ENCODE measurements at places on chromosomes 16 and 17. TPM values are rescaled to one million over a fixed set of nuclear protein-coding genes. Genes with fewer than 3 reads are reported as not detected.

Gene PPL
- total RNA-seq = 24.2 TPM

DNA sequence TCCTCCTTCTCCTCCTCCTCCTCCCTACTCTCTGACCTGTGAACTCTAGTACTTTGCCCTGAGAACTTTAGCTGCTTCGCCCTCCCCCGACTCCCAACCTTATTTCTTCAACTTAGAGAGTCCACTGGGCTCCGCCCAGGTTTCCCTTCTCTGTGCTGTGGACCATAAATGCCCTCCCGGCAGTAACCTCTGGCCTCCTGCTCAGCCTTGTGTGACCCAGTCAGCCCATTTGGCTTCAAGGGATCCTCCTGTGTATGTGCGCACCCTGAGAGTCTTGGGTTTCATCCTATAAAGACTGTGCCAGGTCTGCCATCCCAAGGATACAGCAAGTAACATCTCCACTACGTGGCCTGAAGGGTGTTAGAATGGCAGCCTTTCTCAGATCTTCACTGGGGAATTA, 275.6 kb upstream of the C16orf82 start:
- DNase-seq = no peak

DNA sequence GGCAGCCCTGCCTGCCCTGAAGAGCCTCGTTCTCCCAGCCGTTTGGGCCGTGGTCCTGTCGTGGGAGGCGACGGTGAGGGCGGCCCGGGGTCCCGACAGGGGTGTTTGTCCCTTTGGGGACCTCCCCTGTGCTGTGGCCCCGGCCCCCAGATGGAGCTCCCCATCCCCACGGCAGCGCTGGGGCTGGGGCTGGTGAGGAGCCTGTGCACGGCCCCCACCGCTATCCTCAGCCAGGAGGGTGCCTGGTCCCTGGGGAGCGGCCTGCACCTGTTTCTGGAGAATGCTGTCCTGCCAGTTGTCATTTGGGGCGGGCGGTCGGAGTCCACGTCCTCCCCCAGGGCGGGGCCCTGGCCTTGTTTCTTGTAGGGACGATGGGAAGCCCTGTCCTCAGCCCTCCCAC, 6.6 kb downstream of the CAPN15 start:
- no peak for DNase-seq

DNA sequence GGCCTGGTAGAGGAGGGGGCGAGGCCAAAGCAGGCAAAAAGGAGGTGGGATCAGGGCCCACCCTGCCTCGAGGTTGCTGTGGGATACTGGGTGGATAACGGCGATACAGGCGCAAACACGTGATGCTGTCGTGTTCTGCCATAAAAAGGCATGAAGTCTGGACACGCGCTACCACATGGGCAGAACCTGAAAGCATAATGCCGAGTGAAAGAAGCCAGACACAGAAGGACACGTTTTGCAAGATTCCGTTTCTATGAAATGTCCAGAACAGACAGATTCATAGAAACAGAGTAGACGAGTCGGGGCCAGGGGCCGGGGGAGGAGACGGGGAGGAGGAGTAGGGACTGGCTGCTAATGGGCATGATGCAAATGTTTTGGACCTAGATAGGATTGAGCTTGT, 43.5 kb downstream of the ZDHHC7 start:
- DNase-seq = no peak

DNA sequence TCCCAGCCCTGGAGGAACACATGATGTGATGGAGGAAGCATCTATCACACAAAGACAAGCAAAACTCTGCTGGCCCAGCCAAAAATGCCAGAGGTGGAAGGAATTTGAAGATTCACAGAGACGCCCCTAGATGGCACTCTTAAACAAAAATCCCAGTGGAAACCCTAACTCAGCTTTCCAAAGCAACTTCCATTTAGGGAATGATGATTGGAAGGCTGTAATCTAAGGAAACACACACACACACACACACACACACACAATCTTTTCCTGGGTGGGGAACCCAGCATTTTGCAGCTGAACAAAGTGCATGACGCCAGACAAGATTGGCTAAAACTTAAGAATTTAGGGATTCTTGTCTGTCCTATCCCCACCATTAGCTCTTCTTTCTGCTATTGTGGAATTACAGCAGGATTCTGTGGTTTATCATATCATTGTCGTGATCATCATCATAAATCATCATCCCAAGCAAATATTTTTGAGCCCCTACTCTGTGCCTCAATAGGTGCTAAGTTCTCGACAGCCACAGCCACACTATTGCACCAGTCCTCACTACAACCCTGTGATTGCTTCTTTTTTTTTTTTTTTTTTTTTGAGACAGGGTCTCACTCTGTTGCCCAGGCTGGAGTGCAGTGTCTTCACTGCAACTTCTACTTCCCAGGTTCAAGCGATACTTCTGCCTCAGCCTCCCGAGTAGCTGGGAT, 1.6 kb upstream of the LDAF1 start:
- peak; percentile 96 for DNase-seq

DNA sequence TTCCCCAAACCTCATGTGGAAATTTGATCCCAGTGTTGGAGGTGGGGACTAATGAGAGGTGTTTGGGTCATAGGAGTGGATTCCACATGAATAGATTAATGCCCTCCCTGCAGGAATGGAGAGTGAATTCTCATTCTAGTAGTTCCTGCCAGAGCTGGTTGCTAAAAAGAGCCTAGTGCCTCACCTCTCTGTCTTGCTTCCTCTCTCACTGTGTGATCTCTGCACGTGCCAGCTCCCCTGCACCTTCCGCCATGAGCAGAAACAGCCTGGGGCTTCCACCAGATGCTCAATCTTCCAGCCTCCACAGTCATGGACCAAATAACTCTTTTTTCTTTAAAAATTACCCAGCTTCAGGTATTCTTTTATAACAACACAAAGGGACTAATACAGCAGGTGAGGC, 72.9 kb upstream of the CLEC3A start:
- no peak for DNase-seq

DNA sequence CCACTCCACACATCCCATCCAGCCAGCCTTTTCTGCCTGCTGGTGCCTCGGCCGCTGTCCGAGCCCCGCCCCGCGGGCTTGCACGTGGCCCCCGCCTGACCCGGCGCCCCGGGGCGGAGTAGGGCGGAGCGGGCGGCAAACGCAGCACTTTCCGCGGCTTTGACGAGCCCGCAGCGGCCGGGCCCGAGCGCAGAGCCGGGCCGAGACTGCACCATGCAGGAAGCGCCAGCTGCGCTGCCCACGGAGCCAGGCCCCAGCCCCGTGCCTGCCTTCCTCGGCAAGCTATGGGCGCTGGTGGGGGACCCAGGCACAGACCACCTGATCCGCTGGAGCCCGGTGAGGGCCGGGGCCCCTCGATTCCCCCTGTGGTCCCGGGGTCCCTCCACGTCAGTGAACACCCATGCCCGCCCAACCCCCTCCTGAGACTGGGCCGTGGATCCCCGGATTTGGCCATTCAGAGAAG, at the start of gene HSF4:
Gene HSF4, plus strand, starts transcription at position 147 of the 463 bp plus-strand sequence. Its CDS starts 67 bp downstream, at position 214.
- DNase-seq = peak; percentile 97

GRCh38 chr16:87490096-87490798, 2.6 kb downstream of the ZCCHC14 start:
- DNase-seq = peak; percentile 71

GRCh38 chr17:27569257-27569722, 61.7 kb upstream of the LGALS9 start:
- peak; percentile 78 for DNase-seq

- DNase-seq = no peak
These were observed 20.6 kb downstream of the RTN4RL1 start for GRCh38 chr17:2004435-2004952.

DNA sequence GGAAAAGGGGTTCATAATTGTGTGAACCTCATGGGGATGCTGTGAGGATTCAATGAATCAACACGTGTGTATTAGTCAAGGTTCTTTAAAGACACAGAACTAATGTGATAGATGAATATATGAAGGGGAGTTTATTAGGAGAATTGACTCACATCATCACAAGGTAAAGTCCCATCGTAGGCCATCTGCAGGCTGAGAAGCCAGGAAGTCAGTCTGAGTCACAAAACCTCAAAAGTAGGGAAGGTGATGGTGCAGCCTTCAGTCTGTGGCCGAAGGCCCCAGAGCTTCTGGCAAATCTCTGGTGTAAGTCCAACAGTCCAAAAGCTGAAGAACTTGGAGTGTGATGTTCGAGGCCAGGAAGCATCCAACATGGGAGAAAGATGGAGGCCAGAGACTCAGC, 413.4 kb downstream of the CDH13 start:
- DNase-seq = no peak

DNA sequence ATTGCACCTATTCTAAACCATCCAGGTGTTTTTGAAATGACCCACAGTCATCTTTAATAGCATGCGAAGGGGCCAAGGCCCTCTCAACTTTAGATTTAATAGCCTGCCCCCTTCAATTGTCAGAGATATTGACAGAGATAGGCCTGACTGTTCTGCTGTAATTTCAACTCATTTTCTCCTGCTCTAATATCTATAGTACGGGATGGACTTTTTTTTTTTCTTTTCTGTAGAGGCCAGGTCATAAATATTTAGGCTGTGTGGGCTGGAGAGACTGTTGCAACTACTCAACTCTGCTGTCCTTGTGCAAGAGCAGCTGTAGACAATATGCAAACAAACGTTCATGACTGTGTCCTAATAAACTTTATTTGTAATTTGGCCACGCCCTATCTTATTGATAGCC, 24.7 kb upstream of the KRT20 start:
- DNase-seq = peak; percentile 79
